ENCODE measurements at places on chromosomes 5 and 9. TPM values are rescaled to one million over a fixed set of nuclear protein-coding genes. Genes with fewer than 3 reads are reported as not detected.

DNA sequence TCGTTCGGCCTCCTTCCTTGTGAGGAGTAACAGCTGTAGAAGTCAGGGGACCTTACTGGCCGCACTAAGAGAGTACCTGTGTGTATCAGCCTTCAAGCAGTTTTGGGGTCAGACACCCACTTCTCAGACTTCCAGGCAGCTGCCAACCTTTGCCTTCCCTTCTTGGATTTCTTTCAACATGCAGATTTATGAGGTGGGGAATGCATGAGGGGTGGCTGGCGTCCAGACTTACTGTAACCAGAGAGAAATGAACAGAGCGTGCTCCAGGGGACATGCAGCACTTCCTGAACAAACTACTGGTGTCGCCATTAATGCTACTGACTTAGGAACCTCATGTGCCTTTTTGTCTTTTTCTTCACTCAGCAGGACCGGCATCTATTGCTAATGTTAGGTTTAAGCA lies 46.7 kb downstream of the INSYN2B start:
- no peak for DNase-seq

GRCh38 chr5:138351517-138351916 lies 968 bp upstream of the KDM3B start:
- no peak for DNase-seq

DNA sequence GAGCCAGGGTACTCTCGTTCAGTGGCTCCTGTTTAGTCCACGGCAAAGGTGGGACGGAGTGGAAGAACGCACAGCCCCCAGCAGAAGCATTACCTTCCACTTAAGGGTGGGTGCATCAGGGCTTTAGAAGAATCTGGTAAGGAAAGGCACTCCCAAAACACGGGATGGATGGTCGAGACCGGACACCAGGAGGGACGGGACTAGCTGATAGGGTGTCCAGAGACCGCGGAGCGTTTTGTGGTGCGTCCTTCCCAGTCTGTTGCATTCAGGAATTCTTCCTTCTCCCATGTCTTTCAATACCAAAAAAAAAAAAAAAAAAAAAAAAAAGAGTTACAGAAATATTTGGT lies 545 bp upstream of the CTSV start:
- peak; percentile 12 for DNase-seq

DNA sequence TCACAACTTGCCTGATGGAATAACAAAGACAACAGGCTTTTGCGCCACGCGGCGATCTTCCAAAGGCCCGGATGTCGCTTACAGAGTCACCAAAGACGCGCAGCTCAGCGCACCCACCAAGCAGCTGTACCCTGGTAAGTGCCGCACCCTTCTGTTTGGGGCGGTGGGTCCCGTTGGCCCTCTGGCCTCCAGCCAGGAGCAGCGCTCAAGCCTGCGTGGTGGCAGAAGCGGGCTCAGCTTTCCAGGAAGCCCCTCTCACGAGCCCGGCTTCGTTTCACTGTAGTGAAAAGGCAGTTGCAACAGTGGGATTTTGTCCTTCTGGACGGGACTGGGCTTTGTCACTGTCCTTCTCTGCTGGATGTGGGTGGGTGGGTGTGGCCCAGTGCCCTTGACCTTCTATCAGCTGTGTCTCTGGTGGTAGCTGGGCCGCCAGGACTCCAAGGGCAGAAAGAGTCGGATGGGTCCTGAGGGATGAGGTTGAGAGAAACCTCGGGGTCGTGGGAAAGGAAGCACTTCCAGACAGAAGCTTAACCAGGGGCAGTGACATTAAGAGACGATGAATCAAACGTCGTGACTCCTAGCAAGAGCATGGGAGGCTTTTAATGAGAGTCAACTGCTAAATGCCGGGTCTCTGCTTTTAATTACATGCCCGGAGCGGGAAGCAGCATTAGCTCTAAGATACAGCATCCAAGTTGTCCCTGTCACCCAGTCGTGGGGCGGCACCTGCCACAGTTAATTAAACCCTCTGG lies 49.5 kb downstream of the COL5A1 start:
- DNase-seq, result no peak

DNA sequence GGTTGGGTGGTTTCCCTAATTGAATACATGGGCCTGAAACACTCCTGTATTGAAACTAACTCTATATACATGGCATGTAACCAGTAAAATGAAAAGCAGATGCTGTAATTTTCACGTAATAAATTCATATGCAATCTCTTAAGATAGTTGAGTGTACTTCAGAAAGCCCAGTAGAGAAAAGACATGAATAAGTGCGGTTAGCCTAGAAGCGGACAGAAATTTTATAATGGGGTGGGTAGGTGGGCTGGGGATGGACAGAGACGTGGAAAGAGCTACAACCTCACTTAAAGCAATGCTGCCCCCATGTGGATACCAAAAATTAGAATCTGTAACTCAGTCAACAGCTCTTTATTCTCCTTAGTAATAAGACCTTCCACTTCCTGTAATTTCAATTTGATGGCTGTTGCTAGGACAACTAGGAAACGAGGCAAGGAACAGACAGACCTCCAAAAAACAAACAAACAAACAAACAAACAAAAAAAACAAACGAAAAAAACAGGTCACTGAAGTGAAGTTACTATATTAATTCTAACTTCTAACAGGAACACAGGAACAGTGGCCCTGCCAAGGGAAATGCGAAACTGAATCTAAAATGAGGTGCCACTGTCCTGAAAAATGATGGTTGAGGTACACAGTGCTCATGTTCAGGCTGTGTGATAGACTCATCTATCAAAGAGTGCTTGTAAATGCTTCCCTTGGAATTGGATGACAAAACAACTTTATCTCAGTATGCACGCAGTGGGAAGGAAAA lies 103.4 kb upstream of the GNA14 start:
- DNase-seq, result peak; percentile 69

GRCh38 chr9:124239249-124240073 lies 18.3 kb upstream of the NEK6 start:
- no peak for DNase-seq

GRCh38 chr5:171586436-171586835 lies 167.0 kb downstream of the FGF18 start:
- DNase-seq, result no peak

- DNase-seq, result no peak
Observed at GRCh38 chr9:83432877-83433550, 105.2 kb downstream of the FRMD3 start.

GRCh38 chr9:81086416-81086815 lies 602.9 kb downstream of the TLE1 start:
- no peak for DNase-seq

DNA sequence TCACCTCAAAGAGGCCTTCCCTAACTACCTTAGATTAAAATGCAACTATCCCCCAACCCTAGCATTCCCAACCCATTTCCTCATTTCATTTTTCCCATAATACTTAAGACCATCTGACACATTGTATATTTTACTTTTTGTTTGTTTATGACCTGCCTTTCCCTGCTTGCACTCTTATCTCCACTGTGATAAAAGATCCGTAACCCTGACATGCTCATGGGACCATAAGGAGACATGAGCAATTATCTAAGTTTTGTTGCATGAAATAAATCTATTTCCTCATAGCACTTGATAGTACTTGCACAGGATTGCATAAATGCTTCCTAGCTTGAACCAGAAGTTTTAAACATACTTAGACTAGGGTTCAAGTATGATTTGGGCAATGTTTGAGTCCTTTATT lies 323.7 kb downstream of the NPR3 start:
- DNase-seq, result no peak

DNA sequence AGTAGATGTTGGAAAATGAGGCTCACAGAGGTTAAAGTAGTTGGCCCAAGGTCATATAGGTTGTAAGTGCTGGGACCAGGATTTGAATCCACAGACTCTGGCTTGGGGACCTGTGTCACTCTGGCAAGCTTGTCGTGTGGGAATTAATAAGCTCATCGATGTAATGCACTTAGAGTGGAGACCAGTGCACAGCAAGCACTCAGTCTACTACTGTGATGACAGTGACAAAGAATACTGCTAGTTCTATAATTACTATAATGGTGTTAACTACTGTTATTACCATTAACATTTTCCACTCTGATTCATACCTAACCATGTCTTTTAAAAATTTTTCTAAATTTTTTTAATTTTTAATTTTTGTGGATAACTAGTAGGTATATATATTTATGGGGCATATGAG lies 12.8 kb downstream of the PAM start:
- DNase-seq, result no peak

DNA sequence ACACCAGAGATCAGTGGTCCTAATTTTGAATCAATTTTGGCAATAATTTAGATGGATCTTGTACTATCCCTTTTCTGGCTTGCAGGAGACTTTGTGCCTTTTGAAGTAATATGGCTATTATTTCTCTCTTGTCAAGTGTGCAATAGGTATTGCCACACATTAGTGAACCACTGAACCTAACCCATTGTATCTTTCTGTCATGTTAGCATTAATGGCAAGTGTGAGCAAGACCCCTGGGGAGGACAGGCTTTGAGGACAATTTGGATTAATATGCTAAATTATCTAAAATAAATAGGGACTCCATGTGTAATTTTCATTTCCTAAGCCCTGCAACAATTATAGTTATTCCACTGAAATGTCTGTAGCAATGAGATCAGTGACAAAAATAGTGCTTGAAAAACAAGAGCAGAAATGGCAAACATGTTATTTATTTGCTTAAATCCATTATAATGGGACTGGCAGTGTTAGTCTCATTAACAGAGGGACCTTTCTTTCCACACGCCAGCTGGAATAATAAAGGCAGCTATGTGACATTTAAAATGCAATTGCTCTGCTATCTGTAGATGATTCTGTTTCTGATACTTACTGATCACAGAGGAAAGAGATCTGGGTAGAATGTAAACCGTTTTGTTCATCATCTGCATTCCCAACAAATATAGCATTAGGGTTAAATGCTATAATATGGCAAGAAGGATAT lies 753.3 kb upstream of the ZNF608 start:
- no peak for DNase-seq

DNA sequence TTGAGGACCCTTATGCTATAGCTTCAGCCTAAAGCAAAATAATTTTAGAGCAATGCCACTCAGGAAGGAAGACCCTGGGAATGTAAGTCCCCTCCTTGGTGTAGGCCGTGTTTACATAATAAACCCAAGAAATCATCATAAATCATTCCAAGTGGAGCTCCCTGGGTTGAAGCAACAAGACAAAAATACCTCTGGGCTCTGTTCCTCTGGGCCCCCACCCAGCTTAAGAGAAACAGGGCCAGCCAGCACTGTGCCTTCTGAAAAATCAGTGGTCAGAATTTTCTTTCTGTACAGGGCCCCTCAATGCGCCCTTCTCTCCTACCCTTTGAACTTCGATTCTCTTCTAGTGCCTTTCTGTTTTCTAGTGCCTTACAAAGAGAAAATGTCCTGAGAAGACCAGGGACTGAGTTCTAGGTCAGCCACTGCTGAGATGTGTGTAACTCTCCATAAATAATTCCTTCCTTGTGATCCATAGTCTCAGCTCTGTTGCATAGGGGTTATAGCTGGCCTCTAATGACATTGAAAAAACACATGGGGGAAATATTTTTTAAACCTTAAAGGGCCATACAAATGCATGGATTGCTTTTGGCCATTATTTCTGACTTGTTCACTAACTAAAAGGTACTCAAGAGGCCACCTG lies 101.0 kb downstream of the ADRB2 start:
- DNase-seq, result no peak

- no peak for DNase-seq
Observed at GRCh38 chr5:175840050-175840841, 31.1 kb upstream of the CPLX2 start.

MARCHF3 gene
- 5.0 TPM for total RNA-seq

ANAPC2 gene
- 27.2 TPM for total RNA-seq

GBGT1 gene
- total RNA-seq, result 0.21 TPM

IFNA21 gene
- not detected for total RNA-seq

LPAR1 gene
- total RNA-seq, result 2.7 TPM

CDO1 gene
- total RNA-seq, result 1.4 TPM

ANGPTL2 gene
- total RNA-seq, result 5.0 TPM
